Pulmonary artery endothelial cell (primary cell): ENCODE measurements at places on chromosomes 2 and 18. TPM values are rescaled to one million over a fixed set of nuclear protein-coding genes. Genes with fewer than 3 reads are reported as not detected.

CDK5R2 gene
- total RNA-seq, result not detected in 2 replicates

CNGA3 gene
- total RNA-seq, result not detected in 2 replicates

LIMS3 gene
- total RNA-seq, result 3.3 and 7.3 TPM in 2 replicates

STON1 gene
- 7.3 and 10.5 TPM in 2 replicates for total RNA-seq

SPC25 gene
- 4.4 and 9.0 TPM in 2 replicates for total RNA-seq

CD226 gene
- total RNA-seq, result 0.04 and 0.13 TPM in 2 replicates

IL1F10 gene
- not detected in 2 replicates for total RNA-seq

IL37 gene
- not detected in 2 replicates for total RNA-seq

LCT gene
- not detected in 2 replicates for total RNA-seq
